ENCODE measurements at places on chromosomes 3 and 15.
A peak's percentile ranks its signal among the peaks of the same experiment; 100 is the strongest.

DNA sequence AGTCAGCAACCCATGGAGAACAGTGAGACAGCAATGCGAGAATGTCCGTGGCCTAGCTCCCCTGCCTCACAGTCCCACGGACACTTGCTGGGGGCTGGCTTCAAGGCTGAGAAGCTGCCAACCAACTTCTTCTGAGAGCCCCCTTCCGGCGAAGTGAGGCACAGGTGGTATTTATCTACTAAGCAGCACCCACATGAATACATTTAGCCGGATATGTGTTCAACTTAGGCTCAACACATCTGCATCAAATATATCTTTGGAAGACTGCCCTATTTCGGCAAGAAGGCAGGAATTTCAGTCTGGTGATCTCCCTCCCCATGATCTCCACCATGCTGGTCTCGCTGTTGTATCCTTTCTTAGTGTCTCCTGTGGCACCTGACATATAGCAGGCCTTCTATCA is 340.9 kb upstream of the NR2E3 start:
- DNase-seq = no peak

DNA sequence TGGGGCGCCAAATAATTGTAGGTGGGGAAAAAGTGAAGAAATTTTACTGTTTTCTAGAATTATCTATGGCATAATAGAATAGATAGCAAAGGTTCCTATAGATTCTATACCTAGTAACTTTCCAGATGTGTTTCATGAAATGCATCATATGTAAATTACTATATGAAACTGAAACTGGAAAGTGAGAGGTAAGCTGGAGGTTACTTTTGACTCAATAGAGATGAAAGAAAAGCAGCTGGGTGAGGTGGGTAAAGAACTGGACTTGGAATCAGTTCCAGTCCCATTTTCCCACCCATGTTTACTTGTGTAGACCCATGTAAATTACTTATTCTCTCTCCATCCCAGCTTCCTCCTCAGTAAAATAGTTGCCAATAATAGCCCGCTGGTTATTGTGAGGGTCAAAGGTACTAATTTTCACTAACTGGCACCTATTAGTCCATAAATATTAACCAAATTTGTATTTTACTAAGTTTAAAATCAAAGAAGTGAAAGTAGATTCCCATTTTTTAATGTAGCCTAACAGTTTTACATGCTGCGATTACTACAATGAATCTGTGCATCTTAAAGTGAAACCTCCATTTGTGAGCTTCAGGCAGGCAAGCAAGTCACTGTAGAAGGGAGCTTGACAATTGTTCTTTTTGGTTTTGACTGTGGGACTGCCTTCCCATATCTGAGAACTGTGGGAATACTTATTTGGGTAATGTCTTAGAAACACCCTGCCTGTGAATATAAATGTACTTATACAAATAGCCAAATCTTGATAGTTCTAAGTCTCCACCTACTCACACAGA is 312.1 kb downstream of the SLC9A9 start:
- no peak for DNase-seq

- DNase-seq = peak; percentile 53
Observed at GRCh38 chr3:18787441-18787840, 360.9 kb upstream of the KCNH8 start.

DNA sequence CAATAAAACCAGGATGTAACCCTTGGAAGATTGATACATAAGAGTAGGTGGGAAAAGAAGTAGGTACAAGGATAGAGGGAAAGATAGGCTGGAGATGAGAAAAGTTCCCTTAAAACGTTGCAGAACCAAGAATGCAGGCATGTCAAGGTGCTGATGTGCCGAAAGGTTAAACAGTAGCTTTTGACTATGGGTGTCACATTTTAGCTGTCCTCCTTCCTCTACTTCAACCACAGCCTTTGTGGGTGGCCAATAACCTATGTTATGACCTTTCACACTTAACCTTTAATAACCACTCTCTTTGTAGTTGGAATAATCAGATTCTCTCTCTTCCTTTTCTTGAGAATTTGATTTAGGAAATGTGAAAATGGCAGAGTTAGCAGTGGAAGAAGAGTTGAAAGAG is 184.5 kb upstream of the GAP43 start:
- no peak for DNase-seq

DNA sequence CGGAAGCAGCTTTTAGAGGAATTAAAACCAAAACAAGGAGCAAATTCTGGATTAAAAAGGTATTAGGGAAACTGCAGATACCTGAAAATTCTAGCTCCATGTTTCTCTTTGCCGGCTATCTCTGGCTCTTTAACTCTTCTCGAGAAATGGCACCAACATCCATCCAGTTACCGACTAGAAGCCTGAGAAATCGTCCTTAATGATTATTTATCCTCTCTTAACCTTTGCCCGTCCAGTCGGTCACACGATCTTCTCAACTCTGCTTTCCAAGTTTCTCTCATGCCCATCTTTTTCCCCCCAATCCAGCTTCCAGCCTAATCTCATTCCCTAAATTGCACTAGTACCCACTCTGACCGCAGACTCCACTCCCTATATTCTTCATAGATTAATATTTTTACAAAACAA is 596 bp upstream of the SGO1 start:
- DNase-seq = no peak

GRCh38 chr3:132570016-132570415 is 27.1 kb upstream of the ACKR4 start:
- no peak for DNase-seq

- DNase-seq = no peak
Observed at GRCh38 chr3:14404186-14404585, 1.8 kb downstream of the SLC6A6 start.

DNA sequence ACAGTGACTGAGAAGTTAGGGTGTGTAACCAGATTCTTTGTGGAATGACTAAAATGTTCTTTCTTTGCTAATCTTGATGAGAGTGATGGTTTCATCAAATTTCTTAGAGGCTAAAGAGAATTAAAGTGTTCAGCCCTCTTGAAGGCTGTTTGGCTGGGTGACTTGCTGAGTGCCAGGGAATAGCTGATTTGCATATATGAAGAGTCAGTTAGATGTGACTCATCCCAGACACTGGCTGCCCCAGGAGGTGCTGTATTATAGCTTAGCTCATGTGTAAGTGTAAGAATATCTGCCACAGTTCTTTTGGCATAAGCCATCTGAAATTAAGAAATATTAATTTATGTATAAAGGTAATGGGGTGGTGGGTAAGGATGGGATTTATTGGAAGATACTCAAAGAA is 535.1 kb downstream of the NLGN1 start:
- no peak for DNase-seq

GRCh38 chr3:147318900-147319299 is 87.4 kb downstream of the ZIC4 start:
- DNase-seq = no peak

DNA sequence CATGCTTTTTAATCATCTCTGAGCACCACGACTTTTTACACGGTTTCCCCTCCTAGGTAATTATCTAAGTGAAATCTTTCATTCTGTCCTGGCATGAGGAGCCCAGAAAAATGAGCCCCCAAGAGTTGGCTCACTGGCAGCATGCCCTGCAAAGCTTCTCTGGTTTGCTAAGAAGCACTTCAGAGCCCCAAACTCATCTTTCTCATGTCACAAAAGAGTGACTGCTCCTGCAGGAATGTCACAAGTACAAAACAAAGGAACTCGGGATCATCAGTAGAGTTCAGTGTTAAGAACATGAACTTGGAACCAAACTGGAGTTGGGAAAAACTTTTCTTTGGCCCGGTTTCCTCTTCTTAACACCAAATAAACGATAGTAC is 123.9 kb downstream of the FOXB1 start:
- no peak for DNase-seq

GRCh38 chr15:25554640-25555039 is 115.8 kb upstream of the UBE3A start:
- no peak for DNase-seq

DNA sequence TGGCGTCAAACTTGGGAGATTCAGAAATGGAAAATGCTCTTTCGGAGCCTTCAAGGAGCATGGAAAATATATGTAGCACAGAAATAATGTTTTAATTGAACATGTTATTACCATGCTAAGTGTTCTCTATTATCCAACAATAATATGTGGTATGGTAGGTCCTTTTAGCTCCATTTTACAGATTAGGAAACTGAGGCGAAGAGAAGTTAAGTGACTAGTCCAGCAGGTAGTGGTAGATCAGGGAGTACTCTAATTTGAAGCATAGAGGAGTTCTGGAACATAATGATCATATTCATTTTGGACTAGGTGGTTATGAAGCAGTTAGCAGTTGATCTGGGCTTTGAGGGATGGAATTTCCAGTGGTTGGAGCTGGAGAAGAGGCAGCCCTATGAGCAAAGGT is 1.1 kb downstream of the CMC1 start:
- DNase-seq = no peak

DNA sequence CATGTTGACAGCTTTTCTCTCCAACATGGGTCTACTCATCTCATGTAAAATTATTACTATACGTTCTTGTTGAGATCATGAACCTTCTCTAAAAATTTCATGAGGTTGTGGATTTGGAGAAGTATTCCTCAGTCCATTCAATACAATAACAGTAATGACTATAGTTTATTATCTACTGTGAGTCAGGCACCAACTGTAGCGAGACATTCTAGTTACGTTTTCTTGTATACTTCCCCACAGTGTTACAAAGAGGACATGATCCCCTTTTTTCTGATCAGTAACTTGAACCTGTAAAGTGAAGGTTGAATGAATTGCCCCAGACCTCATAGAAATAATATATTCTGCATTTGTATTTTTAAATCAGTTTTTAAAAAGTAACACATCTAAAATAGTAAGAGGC is 76.4 kb downstream of the AKAP13 start:
- no peak for DNase-seq
